Hypothalamus (tissue), 51 donors: ENCODE measurements at places on chromosomes 2 and 18.
A peak's percentile ranks its signal among the peaks of the same experiment; 100 is the strongest.

- DNase-seq, result no peak
Measured at GRCh38 chr2:134137182-134137611, 116.7 kb upstream of the MGAT5 start.

GRCh38 chr2:3692375-3692774 lies 11.0 kb upstream of the DCDC2C start:
- no peak for DNase-seq

- no peak for DNase-seq
Measured at GRCh38 chr2:195697681-195698220, 40.7 kb downstream of the SLC39A10 start.

DNA sequence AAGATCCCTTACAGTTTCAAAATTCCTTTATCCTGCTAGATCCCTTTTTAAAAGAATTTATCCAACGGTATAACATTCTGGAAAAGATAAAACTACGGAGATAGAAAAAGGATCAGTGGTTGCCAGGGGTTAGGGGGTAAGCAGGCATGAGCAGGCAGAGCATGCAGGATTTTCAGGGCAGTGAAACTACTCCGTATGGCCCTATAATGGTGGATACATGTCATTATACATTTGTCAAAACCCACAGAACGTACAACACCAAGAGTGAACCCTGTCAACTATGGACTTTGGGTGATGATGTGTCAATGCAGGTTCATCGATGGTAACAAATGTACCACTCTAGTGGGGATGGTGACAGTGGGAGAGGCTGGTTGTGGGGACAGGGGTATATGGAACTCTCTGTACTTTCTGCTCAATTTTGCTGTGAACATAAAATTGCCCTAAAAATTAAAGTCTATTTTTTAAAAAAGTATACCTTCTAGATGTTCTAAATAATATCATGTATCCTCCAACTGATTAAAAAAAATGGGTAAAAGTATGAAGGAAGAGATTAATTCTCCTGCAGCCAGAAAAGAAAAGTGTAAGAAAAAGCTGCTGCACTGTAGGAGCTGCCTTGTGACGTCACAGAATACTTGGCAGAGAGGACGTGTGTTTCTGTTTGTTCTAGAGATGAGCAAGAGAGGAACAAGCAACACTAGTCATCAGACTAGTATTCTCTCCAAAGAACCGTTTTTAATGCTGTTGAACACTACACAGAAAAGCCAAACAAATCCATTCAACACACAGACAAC lies 23.6 kb downstream of the ANKRD44 start:
- peak; percentile 39 for DNase-seq

- DNase-seq, result no peak
Measured at GRCh38 chr2:11022064-11022463, 110.3 kb downstream of the KCNF1 start.

GRCh38 chr2:241777686-241778627 lies 1.3 kb downstream of the GAL3ST2 start:
- no peak for DNase-seq

- no peak for DNase-seq
Measured at GRCh38 chr2:109700680-109701274, 86.6 kb downstream of the SOWAHC start.
